ENCODE measurements at places on chromosomes 3 and 15.
A peak's percentile ranks its signal among the peaks of the same experiment; 100 is the strongest.

DNA sequence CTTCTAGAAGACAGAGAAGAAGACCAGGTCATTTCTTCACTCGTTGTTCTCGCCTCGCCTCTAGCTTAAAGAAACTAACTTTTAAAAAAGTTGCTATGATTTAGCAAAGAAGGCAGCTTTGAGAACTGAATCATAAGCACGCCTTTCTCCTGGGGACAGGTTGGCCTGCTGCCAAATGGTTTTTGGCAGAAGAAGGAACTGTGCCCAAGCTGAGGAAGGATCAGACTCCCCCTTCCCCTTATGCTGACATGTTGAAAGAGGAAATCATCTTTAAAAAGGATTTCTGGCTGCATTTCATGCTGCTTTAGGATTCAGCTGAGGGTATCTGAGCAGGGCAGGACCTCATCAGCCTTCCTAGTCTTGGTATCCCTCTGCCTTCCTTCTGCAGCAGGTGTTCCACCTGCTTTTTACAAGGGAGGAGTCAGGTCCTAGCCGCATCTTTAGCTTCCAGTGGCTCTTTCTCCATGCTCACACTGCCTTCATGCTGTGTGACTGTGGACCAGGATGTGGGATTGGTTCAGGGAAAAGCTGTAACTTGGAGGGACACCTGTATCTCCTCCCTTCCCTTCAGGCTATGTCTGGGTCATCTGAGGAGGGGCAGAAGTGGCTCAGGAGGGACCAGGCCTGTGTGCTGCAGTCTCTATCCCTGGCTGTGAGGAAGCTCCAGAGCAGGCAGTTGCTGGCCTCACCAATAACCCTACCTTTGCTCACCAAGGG lies 34.1 kb upstream of the HACD2 start:
- DNase-seq: no peak

GRCh38 chr3:114770874-114771273 lies 376.2 kb downstream of the ZBTB20 start:
- DNase-seq: no peak

DNA sequence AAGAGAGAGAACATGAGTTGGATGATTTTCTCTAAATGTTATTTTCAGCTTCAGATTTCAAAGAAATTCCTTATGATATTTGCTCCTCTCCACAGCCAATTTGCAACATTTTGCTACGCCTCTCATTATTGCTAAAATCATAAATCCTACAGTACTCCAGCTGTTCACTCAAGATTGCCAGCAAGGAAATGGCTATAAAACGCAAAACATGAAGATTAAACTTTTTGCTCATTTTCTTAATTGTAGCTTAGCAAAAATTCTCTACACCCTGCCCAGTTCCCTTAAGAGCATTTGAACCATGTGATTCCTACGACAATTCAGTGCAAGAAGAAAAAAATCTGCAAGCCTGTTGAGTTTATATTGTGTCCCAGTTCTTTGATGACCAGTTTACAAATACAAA lies 6.8 kb downstream of the CHRNA3 start:
- DNase-seq: no peak

DNA sequence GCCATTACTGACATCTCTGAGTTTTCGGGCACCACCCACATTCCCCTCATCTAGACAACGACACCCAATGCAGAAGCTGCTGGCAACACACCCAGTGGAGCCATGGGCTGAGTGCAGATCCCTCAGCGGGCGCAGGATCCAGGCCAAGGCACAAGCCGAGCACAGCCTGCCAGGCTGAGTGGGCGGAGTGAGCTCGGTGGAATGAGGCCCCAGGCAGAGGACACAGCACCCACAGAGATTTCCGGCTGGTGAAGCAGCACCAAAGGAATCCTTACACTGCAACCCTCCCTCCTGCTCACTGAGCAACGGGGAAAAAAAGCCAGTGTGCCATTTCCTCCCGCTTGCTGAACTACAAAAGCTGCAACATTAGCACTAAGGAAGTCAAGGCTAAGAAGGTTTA lies 34.3 kb downstream of the ZMAT3 start:
- DNase-seq: peak; percentile 87

- DNase-seq: no peak
These were observed 167.4 kb upstream of the LPP start for GRCh38 chr3:187986514-187986934.

DNA sequence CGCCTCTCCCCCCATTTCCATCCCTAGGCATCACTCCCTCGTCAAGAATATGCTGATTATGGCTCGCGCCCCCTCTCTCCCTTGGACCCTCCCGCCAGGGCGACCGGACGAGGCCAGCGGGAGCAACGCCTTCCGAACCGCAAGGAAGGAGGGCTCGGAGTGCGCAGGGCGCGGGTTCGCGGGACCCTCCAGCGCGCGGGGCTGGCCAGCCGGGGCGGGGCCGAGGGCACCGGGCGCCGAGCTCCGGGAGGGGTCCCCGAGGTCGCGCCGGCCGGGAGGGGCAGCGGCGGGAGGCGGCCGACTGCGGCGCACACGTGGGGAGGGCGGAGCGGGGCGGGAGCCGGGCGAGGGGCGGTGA lies 483 bp downstream of the EHD4 start:
- DNase-seq: no peak

GRCh38 chr15:75348562-75349350 lies 1.9 kb downstream of the NEIL1 start:
- DNase-seq: no peak

DNA sequence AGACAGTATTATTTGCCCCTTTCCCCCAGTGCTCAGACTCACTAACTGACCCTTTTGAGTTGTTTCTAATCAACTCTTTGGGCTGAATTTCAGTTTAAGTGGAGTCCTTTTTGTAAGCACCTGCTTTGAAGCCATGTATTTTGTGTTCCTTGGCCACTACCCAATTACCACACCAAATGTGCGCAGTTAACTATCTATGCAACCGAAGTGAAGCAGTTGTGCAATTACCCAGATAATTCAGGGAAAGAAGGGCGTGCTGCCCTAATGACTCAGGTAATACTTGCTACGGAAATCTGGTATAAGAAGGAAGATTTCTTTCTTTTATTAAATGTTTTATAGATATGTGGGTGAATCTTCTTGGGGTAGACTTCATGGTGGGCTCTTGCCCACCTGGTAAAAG lies 371.9 kb upstream of the TBL1XR1 start:
- no peak for DNase-seq

DNA sequence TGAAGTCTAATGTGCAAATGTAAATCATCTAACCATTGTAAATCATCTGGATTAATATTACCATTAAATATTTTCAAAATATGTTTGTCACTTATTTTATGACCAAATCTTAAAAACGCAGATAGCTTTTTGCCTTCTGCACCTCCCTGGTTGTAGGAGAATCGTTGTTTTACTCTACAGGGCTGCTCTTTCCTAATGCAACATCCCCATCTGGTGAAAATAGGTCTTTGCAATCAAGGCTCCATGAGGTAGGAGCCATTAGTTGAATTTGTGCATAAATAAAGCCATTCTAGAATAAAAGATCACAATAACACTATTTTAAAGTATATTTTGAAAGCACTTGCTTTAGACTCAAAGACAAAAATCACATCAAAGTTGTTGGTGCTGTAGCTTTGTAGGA lies 535.6 kb upstream of the AGTR1 start:
- no peak for DNase-seq

DNA sequence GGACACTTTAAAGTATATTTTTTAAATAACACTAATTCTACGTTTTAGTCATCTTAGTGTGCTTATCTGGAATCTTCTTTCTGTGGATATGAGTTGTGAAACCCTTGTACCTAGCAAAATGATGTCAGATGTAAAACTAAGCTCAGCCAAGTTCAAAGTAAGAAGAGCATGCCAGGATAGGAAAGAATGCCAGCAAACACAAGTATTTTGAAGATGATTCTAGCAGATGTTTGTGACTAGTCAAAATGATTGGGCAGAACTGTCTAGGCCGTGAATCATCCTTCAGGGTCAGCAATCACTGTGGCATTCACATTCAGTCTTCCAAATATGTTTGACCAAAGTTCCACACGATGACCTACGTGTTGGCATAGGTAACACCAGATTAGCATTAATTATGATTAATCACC lies 5.4 kb upstream of the PLOD2 start:
- no peak for DNase-seq

DNA sequence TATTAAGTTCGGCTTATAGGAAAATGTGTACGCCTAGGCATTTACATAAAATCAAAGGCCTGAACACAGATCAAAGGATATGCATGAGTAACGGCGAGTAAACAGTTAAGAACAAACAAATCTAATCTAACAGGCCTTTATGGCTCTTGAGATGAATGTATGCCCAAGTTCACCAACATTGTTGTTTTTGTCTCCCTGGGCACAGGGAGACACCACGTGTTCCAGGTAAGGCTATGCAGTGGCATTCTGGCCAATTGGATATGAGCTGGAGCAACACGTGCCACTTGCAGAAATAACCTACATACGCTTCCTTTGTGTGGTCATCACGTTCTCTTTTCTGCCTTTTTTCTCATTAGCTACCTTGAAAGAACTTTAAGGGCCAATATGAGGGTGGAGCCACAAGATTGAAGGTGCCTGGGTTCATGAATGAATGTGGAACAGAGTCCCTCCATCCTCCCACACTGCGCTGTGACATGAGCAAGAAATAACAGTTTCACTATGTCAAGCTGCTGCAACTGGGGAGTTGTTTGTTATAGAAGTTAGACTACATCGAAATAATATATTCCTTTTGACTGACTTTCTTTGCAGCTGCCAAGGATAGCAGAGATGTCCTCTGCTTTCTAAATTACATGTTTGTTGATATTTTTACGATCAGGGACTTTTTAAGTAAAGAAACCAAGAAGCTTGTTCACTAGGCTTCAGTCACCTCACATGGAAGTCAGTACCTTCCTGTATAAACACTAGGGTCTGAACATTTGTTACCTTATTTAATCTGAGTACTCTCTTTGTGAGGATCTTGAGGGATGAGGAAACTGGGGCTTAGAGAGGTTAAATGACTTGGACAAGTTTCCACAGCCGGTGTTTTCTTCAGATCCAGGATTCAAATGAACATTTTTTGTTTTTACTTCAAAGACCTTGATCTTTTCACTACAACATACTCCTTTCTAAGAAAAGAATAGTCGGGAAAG lies 427.5 kb upstream of the TBL1XR1 start:
- no peak for DNase-seq

GRCh38 chr3:36762918-36763849 lies 1.2 kb downstream of the DCLK3 start:
- DNase-seq: no peak

DNA sequence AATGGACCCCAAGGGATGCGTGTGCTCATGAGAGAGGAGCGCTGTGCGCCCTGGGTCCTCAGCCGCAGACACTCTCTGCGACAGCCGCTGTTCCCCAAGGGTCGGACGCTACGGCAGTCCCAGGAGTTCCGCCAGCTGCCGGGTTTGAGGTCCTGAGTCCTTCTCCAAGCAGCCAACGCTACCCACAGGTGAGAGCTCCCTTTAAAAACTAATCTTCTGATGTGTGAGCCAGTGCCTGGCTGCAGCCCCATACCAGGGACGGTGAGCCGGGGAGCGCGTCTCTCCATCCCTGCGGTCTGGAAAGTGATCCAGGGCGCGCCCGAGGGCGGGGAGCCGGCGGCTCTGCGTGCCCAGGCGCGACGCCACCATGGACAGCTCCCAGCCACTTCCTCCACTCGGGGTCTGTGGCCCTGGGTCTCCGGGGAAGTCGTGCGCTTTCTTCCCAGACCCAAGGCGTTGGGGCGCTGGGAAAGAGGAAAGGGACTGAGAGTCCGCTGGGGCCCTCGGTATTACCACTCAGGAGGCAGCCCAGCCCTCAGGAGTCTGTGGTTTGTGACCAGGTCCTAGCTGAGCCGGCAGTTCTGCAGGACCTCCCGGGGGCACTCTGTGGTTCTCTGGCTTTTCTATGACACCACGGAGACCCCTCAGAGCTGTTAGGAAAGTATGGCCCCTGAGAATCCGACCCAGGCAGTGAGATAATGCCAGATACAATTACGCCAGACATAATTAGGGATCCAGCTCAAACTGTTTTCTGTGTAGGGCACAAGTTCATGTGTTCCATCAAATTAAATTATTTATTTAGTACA lies 1.4 kb downstream of the CEMIP start:
- no peak for DNase-seq

- no peak for DNase-seq
These were observed 47.8 kb upstream of the USP50 start for GRCh38 chr15:50594311-50594710.

DNA sequence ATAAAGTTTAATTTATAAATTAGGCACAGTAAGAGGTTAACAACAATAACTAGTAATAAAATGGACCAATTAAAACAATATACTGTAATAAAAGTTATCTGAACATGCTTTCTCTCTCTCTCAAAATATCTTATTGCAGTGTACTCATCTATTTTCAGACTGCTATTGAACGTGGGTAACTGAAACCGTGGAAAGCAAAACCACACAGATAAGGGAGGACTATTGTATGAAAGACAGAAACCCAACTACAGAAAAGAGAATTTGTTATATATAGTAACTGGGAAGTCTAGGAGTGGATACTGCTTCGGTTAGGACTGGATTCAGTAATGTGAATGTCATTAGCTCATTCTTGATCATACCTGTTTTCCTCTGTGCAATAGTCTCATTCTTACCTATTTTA lies 119.3 kb upstream of the DAZL start:
- DNase-seq: no peak

GRCh38 chr3:127137757-127138536 lies 55.0 kb upstream of the PRR23E start:
- DNase-seq: peak; percentile 41

GRCh38 chr3:36211652-36211999 lies 168.7 kb upstream of the STAC start:
- DNase-seq: no peak

- DNase-seq: no peak
These were observed 89.7 kb downstream of the MRPL46 start for GRCh38 chr15:88377509-88377908.

- no peak for DNase-seq
These were observed 23.5 kb downstream of the ZNF80 start for GRCh38 chr3:114213627-114214541.

DNA sequence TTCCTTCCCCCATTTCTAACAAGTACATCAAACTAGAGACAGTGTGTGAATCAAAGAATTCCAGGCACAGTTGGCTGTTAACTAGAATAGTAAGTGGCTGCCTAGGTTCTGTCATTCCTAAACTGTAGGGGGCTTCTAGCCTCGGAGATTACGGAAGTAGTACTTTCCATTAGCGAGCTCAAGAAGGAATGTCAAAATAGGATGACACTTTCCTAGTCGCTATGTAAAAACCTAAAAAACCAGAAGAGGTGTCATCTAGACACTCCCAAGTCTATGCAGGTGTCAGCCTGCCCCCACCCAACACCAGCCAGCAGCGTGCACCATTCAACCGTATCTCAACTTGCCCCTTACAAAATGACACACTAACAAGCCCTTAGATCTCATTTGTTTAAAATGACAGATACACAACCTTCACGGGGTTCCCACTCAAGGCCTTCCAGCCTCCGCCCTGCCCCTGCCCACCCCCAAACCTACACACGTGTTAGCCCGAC lies 874 bp downstream of the INO80 start:
- no peak for DNase-seq

GRCh38 chr3:174440253-174440701 lies 418.9 kb upstream of the NAALADL2 start:
- DNase-seq: no peak

All from cardiac septum (tissue), 1 donor.